ENCODE measurements at places on chromosomes 3 and 15. TPM values are rescaled to one million over a fixed set of nuclear protein-coding genes. Genes with fewer than 3 reads are reported as not detected.
A peak's percentile ranks its signal among the peaks of the same experiment; 100 is the strongest.

The EAF1 gene
- total RNA-seq = 27.9 TPM

GRCh38 chr3:95460274-95460673, 1354.1 kb upstream of the EPHA6 start:
- no peak for DNase-seq
- H3K27me3 ChIP-seq = no peaks in the 10 kb centered on the region
- no peak overlapping the region for H3K4me3 ChIP-seq
- H3K4me1 ChIP-seq = no peaks in the 10 kb centered on the region
- H3K36me3 ChIP-seq = no peaks in the 10 kb centered on the region

- peaks cover 32% of the 10 kb centered on the region for H3K4me1 ChIP-seq
- no peak overlapping the region for H3K27ac ChIP-seq
Observed at GRCh38 chr3:4514321-4514720, 21.2 kb downstream of the ITPR1 start.

DNA sequence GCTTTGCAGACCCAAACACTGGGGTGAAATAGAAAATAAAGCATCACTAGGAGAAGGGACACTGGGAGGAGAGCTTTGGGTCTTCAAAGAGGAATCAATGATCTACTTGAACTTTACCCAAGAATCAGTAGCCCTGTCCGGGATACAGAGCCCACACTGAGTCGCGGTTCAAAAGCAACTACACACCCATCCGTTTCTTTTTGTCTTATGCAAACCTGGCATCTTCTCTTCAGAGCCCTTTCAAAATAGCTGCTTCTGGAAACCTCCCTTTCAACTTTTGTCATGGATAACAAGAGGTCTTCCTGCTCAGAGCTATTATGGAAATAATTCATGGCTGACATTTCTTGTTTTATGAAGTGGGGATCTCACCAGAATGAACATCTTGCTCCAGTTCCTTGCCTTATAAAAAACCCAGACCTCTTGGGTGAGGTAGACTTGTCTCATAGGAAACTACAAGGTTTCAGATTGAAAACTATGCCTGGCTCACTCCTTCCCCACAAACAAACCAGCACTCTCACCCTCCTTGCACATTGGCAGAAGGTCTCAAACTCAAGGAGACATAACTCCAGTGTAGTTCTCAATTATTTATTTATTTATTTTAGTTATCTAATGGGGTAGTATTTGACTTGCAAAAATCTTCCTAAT, 115.1 kb upstream of the ARHGEF3 start:
- peak overlapping the region; percentile 96 for H3K27ac ChIP-seq
- peak overlapping the region; percentile 89 for H3K4me3 ChIP-seq
- DNase-seq = no peak
- no peaks in the 10 kb centered on the region for H3K27me3 ChIP-seq
- peaks cover 72% of the 10 kb centered on the region for H3K4me1 ChIP-seq
- H3K36me3 ChIP-seq = peaks cover 21% of the 10 kb centered on the region

DNA sequence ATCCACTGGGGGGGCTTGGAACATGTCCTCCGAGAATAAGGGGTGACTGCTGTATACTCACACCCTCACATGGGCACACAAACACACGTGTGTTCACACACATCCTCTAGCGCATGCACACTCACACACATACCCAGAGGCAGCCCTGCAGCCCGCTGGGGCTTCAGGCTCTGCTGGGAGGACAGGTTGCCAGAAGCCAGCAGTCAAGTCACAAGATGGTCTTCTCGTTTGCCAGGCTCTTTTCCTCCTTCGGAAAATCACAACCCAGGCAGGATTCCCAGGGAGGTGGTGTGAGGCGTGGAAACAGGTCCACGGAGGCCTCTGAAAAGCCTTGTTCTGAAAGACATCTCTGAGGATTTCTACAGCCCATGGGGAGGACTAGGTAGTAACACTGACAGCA, 26.8 kb downstream of the MEGF11 start:
- H3K27me3 ChIP-seq = peaks cover 6% of the 10 kb centered on the region
- H3K4me3 ChIP-seq = no peak overlapping the region
- H3K36me3 ChIP-seq = no peaks in the 10 kb centered on the region
- H3K4me1 ChIP-seq = no peaks in the 10 kb centered on the region

GRCh38 chr3:144112036-144112435, 140.4 kb downstream of the DIPK2A start:
- DNase-seq = no peak
- no peak overlapping the region for H3K27ac ChIP-seq
- no peaks in the 10 kb centered on the region for H3K36me3 ChIP-seq
- H3K27me3 ChIP-seq = peaks cover 6% of the 10 kb centered on the region

The GOLGA8S gene
- 1.3 TPM for total RNA-seq

DNA sequence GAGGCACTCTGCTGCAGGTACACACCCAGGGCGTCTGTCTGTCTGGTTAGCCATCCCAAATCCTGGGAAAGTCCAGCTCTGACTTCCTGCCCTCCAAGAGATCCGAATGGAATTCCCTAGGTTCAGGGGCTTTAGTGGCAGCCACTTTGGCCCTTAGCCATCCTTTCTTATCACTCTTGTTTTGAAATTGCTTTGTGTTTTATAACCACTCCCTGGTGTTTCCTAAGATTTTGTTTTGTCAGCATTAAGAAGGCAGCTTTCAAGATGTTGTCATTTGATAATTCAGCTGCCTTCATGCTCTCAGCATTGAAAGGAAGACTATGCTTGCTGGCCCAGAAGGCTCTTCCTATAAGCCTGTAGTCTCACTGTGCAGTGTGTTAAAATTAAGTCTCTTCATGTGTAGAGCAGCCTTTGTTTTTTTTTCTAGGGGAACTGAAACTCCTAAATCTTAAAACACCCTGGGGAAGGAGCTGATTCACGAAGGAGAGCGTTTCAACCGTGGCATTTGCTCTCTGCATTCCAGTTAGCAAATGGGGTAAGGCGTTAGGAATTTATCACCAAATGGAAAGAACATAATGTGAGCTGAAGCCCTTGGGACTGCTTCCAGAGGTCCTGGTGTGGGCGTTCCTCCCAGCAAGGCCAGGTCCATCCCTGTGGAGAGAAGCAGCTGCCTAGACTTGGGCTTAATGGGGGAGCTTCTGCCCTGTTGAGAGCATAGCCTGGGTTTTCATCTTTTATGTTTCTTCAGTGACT, 14.2 kb upstream of the CLEC3B start:
- no peak overlapping the region for H3K4me3 ChIP-seq
- H3K36me3 ChIP-seq = peaks cover 31% of the 10 kb centered on the region
- peaks cover 2% of the 10 kb centered on the region for H3K4me1 ChIP-seq
- peak overlapping the region; percentile 36 for H3K27ac ChIP-seq
- H3K27me3 ChIP-seq = no peaks in the 10 kb centered on the region
- DNase-seq = no peak

- DNase-seq = no peak
- H3K27me3 ChIP-seq = no peaks in the 10 kb centered on the region
- H3K4me1 ChIP-seq = no peaks in the 10 kb centered on the region
- no peak overlapping the region for H3K27ac ChIP-seq
- H3K36me3 ChIP-seq = peaks cover 66% of the 10 kb centered on the region
Observed at GRCh38 chr3:122730240-122730639, 49.6 kb downstream of the PARP14 start.

GRCh38 chr15:25508369-25509002, 69.7 kb upstream of the UBE3A start:
- no peak overlapping the region for H3K4me3 ChIP-seq
- no peaks in the 10 kb centered on the region for H3K27me3 ChIP-seq
- no peak overlapping the region for H3K27ac ChIP-seq
- H3K36me3 ChIP-seq = no peaks in the 10 kb centered on the region
- DNase-seq = no peak
- H3K4me1 ChIP-seq = no peaks in the 10 kb centered on the region

- H3K27ac ChIP-seq = no peak overlapping the region
- no peaks in the 10 kb centered on the region for H3K36me3 ChIP-seq
- no peak for DNase-seq
- peaks cover 29% of the 10 kb centered on the region for H3K27me3 ChIP-seq
- H3K4me3 ChIP-seq = no peak overlapping the region
Observed at GRCh38 chr15:48940508-48940907, 23.2 kb downstream of the SHC4 start.

- H3K36me3 ChIP-seq = peaks cover 25% of the 10 kb centered on the region
- H3K4me1 ChIP-seq = peaks cover 5% of the 10 kb centered on the region
- DNase-seq = no peak
- H3K27me3 ChIP-seq = no peaks in the 10 kb centered on the region
Observed at GRCh38 chr3:112350018-112350810, 17.3 kb downstream of the CD200 start.

The IL5RA gene
- 0.64 TPM for total RNA-seq

DNA sequence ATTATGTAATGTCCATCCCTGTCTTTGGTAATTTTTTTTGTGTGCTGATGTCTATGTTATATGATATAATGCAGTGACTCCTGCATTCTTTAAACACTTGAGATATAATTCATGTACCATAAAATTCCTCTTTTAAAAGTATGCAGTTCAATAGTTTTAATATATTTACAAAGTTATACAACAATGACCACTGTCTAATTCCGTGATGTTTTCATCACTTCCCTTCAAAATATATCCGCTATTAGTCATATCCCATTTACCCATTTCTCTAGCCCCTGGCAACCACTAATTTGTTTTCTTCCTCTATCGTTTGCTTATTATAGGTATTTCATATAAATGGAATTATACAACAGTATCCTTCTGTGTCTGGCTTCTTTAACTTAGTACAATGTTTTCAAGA, 64.9 kb upstream of the SUCLG2 start:
- DNase-seq = no peak
- H3K27me3 ChIP-seq = no peaks in the 10 kb centered on the region
- peaks cover 9% of the 10 kb centered on the region for H3K36me3 ChIP-seq
